ENCODE measurements at places on chromosomes 6 and 20.

DNA sequence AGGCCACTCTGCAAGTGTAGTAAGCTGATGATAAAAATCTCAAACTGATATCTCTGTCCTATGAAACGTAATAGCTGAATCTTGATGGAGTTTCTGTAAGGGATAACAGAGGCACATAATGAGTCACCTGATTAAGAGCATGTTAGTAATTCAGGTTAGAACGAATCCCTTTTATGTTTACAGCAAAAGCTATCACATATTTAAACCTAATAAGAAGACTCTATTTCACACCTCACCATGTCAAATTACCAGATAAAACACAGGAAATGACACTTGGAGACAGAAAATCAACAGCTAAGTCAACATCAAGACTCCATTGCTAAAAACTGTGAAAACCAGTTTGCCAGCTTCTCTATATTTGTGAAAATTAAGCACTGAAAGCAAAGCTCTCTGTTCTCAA, 11.8 kb downstream of the CST7 start:
- DNase-seq, result no peak

DNA sequence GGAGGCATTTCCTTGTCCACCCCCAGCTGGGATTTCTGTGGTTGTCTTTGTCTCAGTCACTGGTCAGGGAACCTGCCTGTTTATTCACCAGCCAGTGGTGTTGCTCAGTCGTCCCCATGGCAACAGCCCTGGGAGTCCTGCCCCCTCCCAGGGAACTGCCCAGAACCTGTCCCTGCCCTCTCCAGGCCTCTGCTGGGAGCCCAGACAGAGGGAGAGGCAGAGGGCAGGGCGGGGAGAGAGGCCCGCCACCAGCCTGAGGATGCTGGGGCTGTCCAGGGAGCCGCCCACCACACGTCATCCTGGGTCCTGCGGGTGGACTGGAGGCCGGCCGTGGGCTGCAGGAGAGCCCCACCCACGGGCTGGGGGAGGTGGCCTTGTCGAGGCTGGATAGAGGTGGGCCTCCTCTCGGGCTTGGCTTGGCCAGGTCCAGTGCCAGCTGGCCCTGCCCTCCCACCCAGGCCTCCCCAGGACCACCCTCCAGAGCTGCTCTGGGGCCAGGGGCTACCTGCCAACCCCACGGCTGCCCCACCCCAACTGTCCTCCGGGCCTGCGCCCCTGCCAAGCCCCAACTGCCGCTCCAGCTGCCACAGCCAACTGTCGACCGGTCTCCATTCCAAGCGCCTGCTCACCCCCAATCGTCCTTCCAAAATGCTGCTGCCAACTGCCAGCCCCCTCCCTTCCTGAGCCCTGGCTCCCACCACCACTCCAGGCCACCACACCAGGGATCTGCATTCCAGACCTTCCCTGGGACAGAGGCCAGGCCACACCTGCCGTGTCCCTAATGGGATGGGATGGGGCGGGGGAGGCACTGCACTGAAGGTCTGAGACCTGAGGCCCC, 4.2 kb upstream of the ZBTB46 start:
- peak; percentile 76 for DNase-seq

DNA sequence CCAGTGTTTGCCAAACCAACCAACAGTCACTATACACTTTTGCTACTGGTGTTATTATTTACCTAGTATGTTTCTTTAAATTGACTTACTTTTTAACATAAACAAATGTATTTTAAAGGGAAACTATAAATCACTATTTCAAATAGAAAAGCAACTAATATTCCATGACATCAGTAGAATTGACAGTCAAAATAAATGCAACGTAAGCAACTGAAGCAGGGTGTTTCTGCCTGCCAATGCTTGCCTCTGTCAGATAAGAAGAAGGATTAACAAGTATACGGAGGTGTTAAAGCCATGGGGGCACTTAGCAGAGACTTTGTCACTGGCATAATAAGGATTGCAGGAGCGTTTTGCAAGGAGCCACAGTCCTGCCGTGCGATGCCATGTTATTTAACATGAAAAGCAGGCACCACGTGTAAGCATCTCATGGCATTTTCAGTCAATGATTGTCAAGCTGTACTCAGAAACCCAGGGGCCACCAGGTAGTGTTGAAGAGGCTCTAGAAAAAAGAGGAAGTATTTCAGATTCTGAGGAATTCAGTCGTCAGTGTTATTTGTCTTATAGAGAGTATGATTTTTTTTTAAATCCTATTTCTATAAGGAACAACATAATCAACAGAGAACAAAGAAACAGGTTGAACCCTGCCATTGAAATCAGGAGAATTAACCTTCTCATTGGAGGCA, 131.7 kb downstream of the BFSP1 start:
- DNase-seq, result no peak

GRCh38 chr6:158760618-158761250, 58.4 kb downstream of the EZR start:
- no peak for DNase-seq

DNA sequence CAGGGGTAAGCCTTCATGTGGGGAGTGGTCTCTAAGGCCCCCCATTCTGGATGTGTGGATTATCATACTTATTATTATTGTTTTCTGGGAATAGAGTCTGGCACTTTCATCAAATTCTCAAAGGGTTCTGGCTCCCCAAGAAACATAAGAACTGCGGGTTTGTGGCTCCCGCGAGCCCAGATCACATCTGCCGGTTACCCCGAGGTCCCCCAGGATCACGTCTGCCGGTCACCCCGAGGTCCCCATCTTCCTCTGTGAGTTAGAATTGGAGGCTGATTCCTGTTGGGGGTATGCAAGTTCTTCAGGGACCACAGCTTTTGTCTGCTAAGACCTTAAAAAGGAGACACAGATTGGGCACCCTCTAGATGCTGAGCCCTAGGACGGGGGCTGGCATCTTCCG, 116.7 kb upstream of the FRMD1 start:
- no peak for DNase-seq

DNA sequence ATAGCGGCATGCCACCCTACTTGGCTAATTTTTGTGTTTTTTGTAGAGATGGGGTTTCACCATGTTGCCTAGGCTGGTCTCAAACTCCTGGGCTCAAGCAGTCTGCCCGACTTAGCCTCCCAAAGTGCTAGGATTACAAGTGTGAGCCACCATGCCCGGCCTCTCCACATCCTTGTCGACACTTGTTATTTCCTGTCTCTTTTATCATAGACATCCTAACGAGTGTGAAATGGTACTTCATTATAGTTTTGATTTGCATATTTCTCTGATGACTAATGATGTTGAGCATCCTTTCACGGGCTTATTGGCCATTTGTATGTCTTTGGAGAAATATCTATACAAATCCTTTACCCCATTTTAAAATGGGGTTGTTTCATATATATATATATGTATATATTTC, 39.0 kb upstream of the ASXL1 start:
- DNase-seq, result no peak

GRCh38 chr20:56809668-56810067, 180.6 kb downstream of the TFAP2C start:
- DNase-seq, result no peak

- no peak for DNase-seq
Measured at GRCh38 chr20:4435225-4435624, 286.5 kb upstream of the PRND start.

- DNase-seq, result no peak
Measured at GRCh38 chr6:70973604-70974003, 16.7 kb upstream of the B3GAT2 start.

DNA sequence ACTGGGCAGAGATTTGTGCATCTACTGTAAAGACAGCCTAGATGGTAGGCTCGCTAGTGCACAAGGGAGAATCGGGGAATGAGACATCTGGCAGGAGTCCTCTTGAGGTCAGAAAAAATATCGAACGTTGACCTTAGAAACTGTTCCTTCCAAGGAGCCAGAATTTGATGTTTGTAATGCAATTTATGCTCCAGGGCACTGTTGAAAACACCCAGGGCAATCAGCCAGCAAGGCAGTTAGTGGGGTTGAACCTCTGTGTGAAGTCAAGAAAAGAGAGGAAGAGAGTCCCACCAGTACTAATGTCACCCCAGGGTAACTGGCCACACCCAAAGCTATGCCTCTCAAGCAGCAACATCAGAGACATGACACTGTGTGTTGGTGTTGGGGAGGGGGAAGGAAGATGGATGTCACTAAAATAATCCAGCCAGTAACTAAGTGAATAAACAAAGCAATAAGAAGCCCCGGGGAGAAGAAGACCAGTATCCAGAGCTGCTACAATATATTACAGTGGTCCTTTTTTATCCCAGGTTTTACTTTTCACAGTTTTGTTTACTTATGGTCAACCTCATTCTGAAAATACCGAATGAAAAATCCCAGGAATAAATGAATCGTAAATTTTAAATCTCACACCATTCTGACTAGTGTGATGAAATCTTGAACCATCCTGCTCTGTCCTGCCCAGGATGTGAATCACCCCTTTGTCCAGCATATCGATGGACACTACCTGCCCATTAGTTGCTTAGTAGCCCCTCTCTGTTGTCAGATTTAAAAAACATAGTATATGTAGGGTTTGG, 32.9 kb upstream of the PDE10A start:
- no peak for DNase-seq

DNA sequence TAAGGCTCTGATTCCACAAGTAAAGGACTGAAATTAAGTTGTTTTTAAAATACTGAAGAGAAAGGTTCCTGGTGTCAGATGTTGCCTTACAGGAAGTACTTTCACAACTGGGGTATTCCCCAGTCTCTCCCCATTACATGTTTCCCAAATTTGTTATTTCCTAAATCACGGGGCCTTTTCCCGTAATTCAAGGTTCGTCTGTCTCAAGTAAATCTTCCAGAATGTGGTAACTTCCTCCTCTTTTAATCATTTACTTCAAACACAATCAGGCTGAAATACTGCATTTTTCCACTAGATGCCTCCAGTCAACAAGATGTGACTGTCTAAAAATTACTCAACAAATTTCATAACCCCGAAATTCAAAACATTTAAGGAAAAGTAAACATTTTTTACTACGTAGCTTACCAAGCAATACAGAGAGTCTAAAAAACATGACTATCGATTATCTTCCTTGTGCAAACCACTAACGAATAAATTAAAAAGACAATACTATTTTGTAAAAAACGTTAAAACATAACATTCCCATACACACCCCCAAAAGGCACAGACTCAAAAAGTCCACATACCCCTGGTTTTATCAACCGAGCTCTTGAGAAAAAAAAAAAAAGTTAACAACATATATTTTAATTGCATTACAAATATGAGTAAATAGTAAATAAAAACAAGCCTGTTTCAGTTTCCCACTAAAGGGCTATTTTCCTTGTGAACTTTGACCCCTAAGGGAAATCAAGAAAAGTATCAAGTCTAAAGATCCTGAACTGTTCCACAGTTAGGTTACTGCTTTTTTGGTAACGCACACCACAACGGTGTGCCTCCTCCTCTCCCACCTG, 1.7 kb downstream of the SOD2 start:
- DNase-seq, result no peak

- no peak for DNase-seq
Measured at GRCh38 chr20:701401-702129, 26.0 kb upstream of the SCRT2 start.

DNA sequence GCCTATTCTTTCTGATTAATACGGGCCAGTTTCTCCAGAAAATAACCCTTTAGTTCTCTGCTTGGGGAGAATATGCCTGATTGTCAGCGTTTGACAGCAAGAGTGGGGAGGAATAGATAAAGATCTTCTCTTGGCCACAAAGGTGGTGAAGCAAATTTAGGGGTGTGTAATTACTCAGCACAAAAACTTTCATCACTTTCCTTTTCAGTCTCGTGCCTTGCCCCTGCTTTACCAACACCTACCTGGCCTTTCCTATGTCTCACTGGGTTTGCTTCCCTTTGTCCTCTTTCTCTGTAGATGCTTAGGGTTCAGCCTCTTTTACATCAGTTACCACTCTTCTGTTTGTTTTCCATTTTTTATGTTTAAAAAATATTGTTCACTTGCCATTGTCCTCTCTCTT, 99.2 kb downstream of the MCHR2 start:
- no peak for DNase-seq

- DNase-seq, result no peak
Measured at GRCh38 chr6:43284991-43285781, 12.9 kb upstream of the SLC22A7 start.

DNA sequence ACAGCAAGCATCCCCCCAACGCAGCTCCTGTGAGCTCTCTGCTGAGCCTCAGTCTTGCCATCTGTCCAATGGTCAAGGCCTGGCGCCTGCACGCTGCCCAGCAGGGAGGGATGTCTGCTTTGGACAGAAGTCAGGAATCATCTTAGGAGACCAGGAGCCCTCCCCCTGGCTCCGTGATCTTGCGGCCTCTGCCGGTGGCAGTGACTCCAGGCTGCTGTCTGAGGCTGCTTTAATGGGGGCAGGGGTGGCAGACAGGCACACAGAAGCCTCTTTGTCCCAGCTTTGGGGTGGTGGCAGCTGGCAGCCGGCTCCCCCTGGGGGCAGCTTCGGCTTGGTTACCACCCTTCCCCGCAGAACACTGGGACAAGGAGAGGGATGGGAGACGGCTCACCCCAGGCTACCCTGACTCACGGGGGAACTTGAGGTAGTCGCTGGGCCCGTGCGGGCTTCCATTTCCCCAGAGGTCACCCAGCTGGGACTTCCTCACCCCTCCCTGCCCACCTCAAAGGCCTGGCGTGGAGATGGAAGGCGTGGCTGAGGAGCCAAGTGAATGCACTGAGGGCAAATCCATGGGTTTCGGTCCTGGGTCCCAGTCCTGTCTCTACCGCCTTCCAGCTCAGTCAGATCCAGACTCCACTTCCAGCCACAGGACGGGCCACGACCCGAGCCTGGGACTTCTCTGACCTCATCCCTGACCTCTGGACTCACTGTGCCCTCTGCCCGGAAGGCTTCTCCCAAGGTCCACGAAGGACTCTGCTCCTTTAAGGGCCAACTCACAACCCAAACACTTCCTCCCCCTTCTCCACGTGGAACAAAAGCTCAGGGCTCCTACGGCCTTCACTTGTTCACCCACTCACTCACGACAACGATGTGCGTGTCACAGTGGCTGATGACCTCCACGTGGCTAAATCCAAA, 14.8 kb downstream of the PEDS1 start:
- DNase-seq, result no peak

GRCh38 chr6:14499841-14500240, 382.3 kb downstream of the CD83 start:
- DNase-seq, result no peak

DNA sequence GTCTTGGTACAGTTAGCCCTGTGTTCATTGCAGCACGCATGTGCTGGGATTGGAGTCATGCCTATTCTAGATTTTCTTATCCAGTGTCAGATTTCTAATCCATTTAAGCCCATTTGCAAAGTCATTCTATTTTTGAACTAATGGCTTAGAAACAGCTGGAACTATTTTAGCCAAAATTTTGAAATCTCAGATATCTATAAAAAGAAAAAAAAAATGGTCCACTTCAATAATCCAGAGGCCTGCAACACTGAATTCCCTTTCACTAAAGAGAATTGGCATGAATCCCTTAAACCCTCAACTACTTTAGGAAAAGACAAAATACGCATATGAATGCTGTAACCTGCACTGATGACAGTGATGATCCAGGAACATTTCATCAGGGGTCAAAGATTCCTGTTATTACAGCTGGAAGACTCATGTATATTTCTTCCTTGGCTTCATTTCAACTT, 1.5 kb downstream of the COL21A1 start:
- no peak for DNase-seq

Data from thoracic aorta (tissue), 2 donors.